ENCODE measurements at places on chromosomes 7 and 10.
A peak's percentile ranks its signal among the peaks of the same experiment; 100 is the strongest.

GRCh38 chr10:76190634-76191270 is 759.3 kb downstream of the LRMDA start:
- DNase-seq, result no peak

GRCh38 chr10:1454951-1455350 is 282.4 kb downstream of the ADARB2 start:
- no peak for DNase-seq

- no peak for DNase-seq
Measured at GRCh38 chr7:55498142-55498541, 74.2 kb downstream of the VOPP1 start.

- DNase-seq, result no peak
Measured at GRCh38 chr10:117736655-117737054, 194.1 kb downstream of the EMX2 start.

DNA sequence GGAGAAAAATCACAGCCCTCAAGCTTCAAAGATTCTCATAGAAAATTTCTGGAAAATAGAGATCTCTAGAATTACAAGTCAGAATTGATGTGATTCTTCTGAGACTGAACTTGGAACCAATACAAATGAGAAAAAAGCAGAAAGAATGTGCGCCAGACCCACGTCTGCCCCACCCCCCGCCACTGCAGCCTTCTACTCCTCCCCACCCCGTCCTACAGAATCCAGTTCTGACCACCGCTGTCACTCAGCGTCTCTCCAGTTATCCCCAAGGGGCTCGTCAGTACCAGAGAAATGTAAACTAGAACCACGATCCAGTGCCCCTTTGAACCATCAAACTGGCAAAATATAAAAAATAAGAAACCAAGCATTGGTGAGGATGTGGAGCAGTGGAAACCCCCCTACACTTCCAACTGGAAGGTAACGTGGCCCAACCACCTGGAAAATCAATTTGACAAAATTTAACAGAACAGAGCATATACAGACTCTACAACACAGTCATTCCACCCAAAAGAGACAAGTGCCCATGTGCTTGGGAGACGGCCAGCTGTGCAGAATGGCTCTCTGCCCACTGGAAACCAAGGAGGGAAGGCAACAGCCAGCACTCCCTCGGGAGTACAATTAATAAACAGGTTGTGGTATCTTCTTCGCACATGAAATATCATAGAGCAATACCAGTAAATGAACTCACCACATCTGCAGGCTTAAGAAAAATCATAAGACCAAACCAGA is 397.9 kb downstream of the TNS3 start:
- no peak for DNase-seq

DNA sequence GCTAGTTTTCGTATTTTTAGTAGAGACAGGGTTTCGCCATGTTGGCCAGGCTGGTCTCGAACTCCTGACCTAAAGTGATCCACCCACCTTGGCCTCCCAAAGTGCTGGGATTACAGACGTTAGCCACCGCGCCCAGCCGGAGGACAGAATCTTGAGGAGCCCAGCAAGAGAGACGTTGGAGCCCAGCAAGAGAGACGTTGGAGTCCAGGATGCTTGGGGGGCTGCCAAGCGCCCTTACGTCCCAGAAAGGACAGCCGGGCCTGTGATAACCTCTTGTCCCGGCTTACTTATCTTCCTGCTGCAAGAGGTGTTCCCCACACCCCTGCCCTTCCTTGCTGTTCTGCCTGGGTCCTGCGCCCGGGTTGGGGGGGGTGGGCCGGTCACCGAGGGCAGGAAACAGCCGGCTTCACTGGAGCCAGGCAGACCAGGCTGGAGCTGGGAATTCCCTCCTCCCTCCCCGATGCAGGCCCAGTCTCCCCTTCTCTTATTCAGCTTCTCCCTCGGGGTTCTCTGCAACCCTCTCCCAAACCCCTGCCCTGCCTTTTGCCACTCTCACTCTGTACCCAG is 1.9 kb upstream of the EPHB4 start:
- DNase-seq, result no peak

GRCh38 chr7:28155964-28156363 is 24.6 kb downstream of the JAZF1 start:
- no peak for DNase-seq

DNA sequence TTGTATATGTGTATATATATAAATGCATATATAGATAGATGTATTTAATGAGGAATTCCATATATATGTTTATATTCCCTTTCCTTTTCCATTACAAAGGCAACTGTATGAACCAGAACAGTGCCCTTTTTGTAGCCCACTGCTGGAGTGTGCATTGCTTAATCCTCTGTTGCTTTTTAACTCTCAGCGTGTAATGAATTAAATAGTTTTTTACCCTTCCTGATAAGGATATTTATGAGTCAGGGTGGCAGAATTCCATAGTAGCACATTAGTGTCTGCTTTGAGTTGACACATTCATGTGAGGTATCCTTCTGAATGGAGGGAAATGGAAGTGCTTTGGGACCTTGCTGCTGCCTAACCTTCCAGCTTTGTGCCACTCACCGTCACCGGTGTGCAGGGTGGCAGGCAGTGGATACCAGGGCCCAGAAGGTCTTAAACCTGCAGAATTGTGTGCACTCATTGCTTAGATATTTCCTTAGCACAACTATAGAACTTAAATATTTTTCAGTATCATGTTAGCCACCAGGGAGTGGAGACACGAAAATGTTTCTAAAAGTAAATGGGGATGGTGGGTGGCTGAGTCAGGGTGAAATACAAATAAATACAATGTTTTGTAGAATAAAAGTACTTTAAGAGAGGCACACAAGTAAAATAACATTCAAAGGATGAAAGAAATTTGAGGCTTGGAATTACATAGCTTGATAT is 117.9 kb downstream of the SND1 start:
- no peak for DNase-seq

GRCh38 chr10:59839576-59839975 is 66.8 kb downstream of the CCDC6 start:
- peak; percentile 11 for DNase-seq

- no peak for DNase-seq
Measured at GRCh38 chr10:124612611-124613498, 131.3 kb downstream of the FAM53B start.

- DNase-seq, result no peak
Measured at GRCh38 chr10:62063795-62064472, 162.4 kb downstream of the ARID5B start.
